Activated CD4-positive, alpha-beta T cell treated with anti-CD3 and anti-CD28 coated beads for 36 hours (primary cell): ENCODE measurements at places on chromosomes 1 and 21.

DNA sequence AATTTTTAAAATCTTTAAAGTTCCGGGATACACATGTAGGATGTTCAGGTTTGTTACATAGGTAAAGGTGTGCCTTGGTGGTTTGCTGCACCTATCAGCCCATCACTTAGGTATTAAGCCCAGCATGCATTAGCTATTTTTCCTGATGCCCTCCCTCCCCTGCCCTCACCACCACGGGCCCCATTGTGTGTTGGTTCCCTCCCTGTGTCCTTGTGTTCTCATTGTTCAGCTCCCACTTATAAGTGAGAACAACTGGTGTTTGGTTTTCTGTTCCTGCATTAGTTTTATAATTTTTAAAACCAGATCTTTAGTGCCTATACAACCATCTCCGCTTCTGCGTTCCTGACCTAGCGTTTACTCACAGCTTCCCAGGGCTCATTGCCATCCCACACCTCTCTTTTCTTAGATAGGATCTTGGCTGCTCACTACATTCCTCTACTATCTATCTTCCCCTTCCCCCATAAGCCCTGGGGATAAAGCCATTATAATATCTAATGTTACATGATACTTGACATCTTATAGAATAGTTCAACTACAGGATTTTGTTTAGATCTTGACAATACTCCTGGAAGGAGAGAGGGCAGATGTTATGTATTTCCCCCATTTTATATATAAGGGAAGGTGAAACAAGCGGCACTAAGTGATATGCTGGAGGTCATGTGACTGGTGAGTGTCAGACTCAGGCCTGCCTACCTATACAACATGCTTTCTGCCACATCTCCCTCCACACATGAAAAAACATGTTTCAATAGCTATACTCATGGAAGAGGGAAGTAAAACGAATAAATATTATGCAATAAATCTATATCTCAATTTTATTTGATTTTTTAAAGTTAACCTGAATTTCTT, 52.3 kb upstream of the DNAJC6 start:
- DNase-seq, result no peak

GRCh38 chr1:65064981-65065380, 83.0 kb upstream of the AK4 start:
- no peak for DNase-seq

DNA sequence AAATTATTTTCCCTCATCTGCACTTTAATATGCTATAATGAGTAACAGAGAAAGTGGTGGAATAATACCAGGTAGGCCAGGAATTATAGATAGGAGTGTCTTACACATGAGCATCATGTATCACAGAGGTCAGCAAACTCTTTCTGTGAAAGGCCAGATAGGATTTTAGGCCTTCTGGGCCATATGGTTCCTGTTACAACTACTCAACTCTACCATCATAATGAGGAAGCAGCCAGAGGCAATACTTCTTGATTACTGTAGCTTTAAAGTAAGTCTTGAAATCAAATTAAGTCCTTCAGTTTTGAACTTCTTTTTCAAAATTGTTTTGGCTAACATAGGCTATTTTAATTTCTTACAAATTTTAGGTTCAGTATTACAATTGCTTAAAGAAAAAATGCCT, 32.1 kb upstream of the IGSF3 start:
- DNase-seq, result no peak

DNA sequence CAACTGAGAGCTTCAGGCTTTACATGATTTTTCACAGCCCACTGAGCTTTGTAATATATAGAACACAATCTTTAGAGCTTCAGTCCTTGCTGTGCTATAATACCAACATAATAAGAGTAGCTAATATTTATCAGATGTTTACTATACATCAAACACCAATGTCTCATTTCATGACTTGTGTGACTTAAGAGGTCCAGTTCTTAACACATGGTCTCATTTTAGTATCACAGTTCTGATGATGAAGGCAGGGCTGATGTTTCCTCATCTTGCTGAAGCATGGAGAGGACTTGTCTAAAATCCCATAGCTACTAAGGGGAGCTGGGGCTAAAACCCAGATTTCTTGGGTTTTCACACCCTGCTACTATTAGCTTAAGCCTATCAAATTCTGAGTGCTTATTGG, 5.5 kb downstream of the MTR start:
- DNase-seq, result no peak

DNA sequence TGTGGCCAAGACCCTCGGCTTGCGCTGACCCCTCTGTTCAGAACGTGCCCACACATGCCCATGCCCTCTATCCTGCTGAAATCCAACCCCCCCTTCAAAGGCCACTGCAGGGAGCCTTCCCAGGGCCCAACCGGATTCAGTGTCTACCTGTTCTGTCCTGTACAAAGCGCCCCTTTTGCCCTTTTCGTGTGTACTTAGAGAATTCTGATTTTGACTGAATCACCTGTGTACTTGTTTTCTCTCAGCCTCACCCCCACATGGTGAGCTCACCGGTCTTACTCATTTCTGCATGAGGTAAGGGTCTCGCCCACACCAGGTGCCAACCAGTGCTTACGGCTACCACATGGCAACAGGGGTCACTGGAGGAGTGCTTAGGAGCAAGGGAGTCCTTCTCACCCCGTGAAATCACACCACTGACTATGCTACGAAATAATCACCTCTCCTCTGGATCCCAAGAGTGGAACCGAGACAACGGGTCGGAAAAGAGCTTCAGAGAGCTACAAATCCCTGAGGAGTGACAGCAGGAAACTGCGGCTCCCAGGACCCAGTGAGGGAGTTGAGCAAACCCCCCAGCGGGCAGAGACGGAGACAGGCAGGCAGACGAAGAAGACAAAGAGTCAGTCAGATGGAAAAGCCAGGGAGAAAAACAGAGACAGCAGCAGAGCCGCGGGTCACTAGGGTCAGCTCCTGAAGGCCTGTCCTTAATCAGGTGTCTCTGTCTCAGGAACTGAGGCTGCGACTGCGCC, 2.1 kb upstream of the S100A2 start:
- peak; percentile 88 for DNase-seq

GRCh38 chr1:192513697-192514096, 61.9 kb upstream of the RGS1 start:
- no peak for DNase-seq

- DNase-seq, result no peak
These were observed 22.6 kb upstream of the MYSM1 start for GRCh38 chr1:58722414-58722813.

GRCh38 chr1:156356875-156357534, 12.0 kb upstream of the RHBG start:
- DNase-seq, result peak; percentile 87

GRCh38 chr1:153627715-153628626, at the start of gene S100A1:
S100A1 (plus strand) TSS chr1:153628434; CDS start chr1:153630522, 2,088 bp downstream.
- DNase-seq, result no peak

GRCh38 chr1:3746389-3746829, 5.8 kb upstream of the CCDC27 start:
- no peak for DNase-seq

GRCh38 chr1:42929434-42930177, 29.1 kb downstream of the SLC2A1 start:
- DNase-seq, result no peak

DNA sequence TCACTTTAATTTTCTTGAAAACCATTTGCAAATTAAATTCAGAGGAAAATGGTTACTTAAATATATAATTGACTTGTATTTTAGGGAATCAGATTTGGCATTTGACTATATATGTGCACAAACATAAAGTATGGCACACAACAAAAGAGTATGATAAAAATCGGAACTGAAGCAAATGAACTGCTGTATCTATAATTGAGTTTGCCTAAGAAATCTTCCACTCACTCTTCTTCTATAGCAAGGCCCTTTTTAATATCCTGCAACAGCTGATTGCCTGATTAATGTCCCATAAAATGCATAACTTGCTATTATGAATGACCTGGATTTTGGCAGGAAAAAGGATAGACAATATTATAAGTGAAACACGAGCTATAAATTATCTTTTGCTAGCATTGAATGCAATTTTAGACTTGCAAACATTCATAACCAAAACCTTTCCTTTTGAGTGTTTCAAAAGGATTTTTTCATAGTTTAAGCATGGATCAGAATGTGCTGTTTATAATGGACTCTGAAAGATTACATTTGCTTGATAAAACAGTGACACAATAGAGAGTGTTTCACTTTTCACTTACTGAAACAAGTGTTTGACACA, 2204.3 kb downstream of the MRPL39 start:
- no peak for DNase-seq

GRCh38 chr1:245459621-245460020, 304.8 kb downstream of the KIF26B start:
- no peak for DNase-seq

DNA sequence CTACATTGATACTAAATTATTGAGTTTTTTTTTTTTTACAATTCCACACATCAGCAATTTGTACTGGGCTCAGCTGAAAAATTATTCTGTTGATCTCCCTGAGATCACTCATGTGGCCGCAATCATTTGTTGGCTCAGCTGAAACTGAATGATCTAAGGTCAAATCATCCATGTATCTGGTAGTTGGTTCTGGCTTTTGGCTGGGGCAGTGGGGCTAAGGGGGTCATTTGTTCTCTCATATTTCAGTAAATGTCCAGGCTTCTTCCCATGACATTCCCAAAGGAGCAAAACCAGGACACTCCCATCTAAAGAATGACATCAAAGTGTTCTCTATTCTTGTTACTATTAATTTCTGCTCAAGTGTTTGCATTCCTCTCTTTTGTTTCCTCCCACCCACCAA, 806.7 kb upstream of the ADGRL2 start:
- DNase-seq, result no peak

GRCh38 chr1:150429805-150430204, 57.4 kb upstream of the TARS2 start:
- no peak for DNase-seq

DNA sequence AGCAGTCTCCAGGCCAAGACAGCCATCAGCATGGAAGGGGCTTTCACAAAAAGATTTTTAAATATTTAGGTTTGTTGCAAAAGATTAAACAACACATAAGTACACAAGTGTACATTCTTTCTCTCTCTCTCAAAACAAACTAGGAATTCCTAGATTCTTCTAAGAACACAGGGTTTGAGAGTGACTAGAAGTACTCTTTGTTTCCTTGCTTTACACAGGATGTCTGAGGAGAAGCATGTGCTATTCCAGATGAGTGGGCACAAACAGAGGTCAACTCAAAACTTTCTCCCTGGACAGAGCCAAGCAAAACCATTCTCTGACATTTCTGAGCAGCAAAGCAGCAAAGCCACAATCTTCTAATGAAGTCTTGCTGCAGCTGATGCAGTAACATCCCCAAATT, 210.6 kb upstream of the HOOK1 start:
- no peak for DNase-seq

DNA sequence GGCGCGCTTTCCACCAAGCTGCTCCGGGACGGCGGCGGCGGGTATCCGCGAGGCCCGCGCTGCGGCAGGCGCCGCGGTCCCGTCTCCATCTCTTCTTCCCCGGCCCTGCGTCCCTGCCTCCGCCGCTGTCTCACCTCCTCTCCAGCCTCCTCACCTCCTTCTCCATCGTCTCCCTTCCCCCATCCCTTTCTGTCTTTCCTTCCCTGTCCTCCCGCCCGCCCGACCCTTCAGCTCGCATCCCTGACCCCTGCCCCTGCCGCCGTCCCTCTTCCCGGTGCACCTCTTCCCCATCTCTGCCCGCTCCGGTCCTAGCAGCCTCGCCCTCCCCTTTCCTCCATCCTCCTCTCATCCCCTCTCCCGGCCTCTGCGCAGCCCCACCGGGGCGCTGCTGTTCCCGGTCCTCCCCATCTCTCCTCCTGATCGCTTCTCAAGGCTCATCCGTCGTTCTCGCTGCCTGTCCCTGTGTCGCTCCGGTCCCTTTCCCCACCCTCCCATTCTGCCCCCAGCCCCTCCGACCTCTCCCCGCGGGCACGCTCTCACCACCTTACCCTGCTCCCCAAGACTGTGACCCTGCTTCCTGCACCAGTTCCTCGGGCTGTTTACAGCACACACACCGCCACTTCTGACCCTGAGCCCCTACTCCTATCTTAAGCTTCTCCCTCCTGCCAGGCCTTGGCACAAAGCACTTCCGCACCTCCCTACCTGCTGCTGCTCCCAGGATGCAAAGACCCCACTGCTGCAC, 760 bp upstream of the NPHP4 start:
- peak; percentile 52 for DNase-seq

DNA sequence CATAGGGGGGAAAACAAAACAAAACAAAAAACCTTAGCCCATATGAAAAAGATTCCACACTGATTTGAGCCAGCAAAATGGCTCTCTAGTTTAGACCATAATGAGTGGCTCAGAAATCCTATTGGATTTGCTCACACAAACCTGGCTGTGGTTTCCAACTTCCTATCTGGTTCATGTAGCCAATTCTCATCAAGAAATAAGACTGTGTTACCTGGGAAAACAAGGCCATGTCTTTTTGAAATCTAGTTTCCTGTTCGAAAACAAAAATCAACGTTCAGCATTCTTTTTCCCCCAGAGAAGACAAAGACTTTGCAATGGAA, 69.2 kb downstream of the TBX15 start:
- no peak for DNase-seq

- DNase-seq, result no peak
These were observed 244.4 kb downstream of the PBX1 start for GRCh38 chr1:164803366-164803765.

DNA sequence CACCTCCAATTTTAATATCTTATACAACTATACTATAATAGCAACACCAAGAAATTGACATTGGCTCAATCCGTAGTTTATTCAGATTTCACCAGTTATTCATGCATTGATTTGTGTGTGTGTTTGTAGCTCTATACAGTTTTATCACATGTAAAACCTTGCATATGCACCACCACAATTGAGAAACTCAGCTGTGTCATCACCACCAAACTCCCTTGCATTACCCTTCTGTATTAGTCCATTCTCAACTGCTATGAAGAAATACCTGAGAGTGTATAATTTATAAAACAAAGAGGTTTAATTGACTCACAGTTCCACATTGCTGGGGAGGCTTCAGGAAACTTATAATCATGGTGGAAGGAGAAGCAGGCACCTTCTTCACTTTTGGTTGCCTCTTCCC, 162.1 kb downstream of the PATJ start:
- DNase-seq, result no peak

DNA sequence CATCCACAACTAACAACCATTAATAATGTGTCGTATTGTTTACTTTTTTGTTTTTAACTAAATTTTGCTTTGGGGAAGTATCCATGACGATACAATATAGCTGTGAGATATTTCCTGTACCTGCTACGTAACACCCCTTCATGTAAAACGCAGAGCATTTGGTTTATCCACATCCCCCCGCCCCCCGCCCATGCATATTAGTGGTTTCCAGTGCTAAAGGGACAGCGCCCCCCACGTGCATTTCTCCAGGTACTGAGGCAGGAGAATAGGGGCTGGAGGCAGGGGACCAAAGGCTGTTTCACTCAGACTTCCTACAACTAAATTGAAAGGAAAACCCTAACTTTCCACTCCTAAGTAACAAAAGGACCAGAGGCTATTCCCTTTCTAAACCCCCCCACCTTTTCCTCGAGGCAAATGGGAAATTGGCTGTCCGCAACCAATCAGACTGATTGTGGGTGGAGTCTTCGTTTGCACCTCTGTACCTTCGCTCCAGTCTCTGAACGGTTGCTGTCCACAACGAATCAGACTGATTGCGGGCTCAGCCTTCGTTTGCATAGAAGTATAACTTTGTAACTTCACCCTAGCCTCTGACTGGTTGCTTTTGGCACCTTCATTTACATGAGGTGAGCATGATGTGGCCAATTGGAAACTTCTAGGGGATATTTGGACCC, 12.2 kb upstream of the RIPK4 start:
- no peak for DNase-seq

GRCh38 chr1:248402748-248403147, at the start of gene OR2T1:
OR2T1 (plus strand) TSS chr1:248403048; CDS start chr1:248406148, 3,100 bp downstream.
- no peak for DNase-seq

- DNase-seq, result no peak
These were observed 25.3 kb upstream of the TMCO1 start for GRCh38 chr1:165793951-165794350.
